ENCODE measurements at places on chromosomes 4 and X. TPM values are rescaled to one million over a fixed set of nuclear protein-coding genes. Genes with fewer than 3 reads are reported as not detected.

Gene ZBTB49
- total RNA-seq, result 4.5 TPM

Gene CDS1
- 0.17 TPM for total RNA-seq

Gene NWD2
- not detected for total RNA-seq

Gene AADAT
- total RNA-seq, result not detected

Gene DCLK2
- not detected for total RNA-seq

Gene BANK1
- 0.17 TPM for total RNA-seq

Gene EGFL6
- not detected for total RNA-seq

Gene FRMPD3
- total RNA-seq, result not detected

Gene GIMD1
- total RNA-seq, result not detected

Gene ABCE1
- total RNA-seq, result 164 TPM

Gene ARHGEF6
- total RNA-seq, result 56.1 TPM

Gene LUZP4
- not detected for total RNA-seq

Gene FAM149A
- total RNA-seq, result 0.36 TPM

Gene POF1B
- 0.19 TPM for total RNA-seq

Gene FAM184B
- not detected for total RNA-seq

Gene WAS
- total RNA-seq, result 76.1 TPM

Gene CXCL9
- total RNA-seq, result 0.89 TPM

Gene SEL1L3
- 38.2 TPM for total RNA-seq

Gene PCDH19
- total RNA-seq, result not detected

Gene BOD1L1
- total RNA-seq, result 24.2 TPM

Gene PRSS12
- not detected for total RNA-seq

Gene OSTC
- 73.3 TPM for total RNA-seq

Gene SATL1
- total RNA-seq, result not detected

Gene AGTR2
- total RNA-seq, result not detected

Gene MAGEA2
- not detected for total RNA-seq

Gene VEGFC
- total RNA-seq, result not detected

Gene MAGEC3
- total RNA-seq, result not detected

Gene PSAPL1
- not detected for total RNA-seq

Gene FGFR3
- 0.52 TPM for total RNA-seq

Gene GC
- not detected for total RNA-seq

Gene CXXC4
- not detected for total RNA-seq

Gene KIT
- not detected for total RNA-seq

Gene MTHFD2L
- 4.8 TPM for total RNA-seq

Gene NRK
- total RNA-seq, result not detected

Data from activated naive CD4-positive, alpha-beta T cell treated with anti-CD3 and anti-CD28 coated beads for 36 hours (primary cell).